ENCODE measurements at places on chromosomes 3 and 15.

- DNase-seq, result no peak
These were observed 202.9 kb upstream of the CTNNB1 start for GRCh38 chr3:40996382-40996781.

GRCh38 chr3:37494216-37494615 lies 319.8 kb upstream of the LRRFIP2 start:
- DNase-seq, result no peak

DNA sequence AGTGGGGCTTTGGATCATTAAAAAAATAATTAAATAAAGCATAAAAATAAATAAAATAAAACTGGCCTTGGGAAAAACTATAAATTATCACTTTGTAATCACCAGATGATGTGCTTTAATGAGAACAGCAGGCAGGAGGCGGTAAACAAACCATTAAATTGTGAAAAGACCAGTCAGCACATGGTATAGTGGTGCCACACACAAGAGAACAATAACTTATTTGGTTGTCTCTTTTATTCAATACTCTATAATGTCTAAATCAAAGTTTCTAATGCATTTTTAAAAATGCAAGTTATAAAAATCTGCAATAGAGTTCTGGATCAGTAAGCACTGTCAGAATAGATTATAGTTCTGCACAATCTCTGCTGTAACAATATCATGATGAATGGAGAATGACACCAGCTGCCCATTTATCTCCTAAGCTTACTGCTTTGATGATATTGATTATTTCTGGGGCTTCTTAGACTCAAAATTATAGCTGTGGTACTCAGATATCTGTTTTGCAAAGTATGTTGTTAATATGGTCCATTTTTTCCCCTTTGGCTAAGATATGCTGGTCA lies 259.3 kb downstream of the NAALADL2 start:
- DNase-seq, result no peak

GRCh38 chr15:39406485-39406884 lies 174.4 kb upstream of the THBS1 start:
- DNase-seq, result no peak

DNA sequence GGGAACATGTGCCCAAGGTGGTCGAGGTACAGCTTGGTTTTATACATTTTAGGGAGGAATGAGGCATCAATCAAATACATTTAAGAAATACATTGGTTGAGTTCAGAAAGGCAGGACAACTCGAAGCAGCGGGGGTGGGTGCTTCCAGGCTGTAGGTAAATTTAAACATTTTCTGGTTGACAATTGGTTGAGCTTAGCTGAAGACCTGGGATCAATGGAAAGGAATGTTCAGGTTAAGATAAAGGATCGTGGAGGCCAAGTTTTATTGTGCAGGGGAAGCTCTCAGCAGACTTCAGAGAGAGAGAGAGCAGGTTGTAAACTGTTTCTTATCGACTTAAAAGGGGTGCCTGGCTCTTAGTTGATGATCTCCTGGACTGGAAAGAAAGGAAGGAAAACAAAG lies 11.3 kb downstream of the CPN2 start:
- no peak for DNase-seq

DNA sequence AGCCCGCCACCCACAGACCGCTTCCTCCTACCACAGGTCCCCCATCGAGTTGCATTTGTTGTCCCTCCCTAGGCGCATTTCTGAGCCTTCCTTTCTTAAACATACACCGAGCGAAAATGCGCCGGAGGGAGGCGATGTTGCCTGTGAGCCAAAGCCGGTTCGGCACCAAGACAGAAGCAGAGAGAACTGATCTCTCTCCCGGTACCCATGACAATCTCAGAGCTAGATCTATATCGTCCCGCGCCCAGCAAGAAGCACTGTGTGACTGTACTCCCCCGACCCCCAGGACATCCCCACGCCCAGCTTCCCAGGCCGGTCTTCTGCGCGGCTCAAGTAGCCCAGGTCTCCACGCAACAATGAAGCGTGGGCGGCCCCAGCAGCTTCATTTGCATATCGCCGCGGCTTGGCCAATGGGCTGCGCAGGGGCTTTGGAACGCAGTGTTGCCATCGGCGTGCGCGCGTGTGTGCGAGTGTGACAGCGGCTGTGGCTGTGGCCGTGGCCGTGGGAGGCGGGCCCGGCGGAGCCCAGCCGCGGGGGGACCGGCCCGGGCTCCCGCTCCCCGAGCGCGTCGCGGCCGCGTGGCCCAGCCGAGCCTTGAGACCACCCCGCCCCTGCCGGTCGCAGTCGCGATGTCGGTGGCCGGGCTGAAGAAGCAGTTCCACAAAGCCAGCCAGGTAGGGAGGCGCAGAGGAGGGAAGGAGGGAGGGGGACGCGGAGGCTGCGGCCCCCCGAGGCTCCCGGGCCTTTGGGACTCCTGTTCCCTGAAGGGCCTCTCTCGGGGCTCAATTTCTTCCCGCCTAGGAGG lies at the start of gene SH3GL3:
SH3GL3 (plus strand) TSS at position 438 of the 806 bp plus-strand sequence; CDS start at position 631, 193 bp downstream.
- peak; percentile 49 for DNase-seq

DNA sequence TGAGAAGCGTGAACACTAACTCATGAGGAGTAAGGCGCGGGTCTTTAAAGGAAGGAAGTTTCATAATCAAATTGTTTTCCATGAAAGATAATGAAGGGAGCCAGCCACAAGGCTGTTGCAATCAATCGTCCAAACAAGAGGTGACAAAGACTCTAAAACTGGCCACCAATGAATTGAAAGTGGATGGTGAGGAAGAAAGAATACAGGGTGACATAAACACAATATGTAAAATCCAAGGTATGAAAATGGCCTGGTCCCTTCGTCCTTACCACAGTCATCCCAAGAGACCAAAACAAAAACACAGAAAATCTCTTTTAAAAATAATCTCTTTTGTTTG lies 12.0 kb downstream of the CD86 start:
- DNase-seq, result no peak

DNA sequence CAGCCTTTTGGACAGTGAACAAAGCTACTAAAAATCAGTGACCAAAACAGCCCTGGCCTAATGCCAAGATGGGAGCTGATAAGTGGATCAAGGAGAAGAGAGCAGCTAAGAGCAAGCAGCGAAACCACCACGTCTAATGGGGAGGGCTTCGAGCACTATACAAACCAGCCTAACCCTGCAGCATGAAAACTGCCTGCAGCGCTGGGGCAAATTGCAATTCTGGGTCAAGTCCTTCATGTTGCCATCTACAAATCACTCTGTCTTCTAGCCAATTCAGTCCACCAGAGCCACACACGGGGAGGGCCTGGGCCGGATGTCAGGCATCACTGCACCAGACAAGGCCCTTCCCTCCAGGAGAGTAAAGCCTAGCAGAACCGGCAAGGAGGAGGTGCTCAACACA lies 30.5 kb upstream of the SPATA12 start:
- DNase-seq, result no peak

DNA sequence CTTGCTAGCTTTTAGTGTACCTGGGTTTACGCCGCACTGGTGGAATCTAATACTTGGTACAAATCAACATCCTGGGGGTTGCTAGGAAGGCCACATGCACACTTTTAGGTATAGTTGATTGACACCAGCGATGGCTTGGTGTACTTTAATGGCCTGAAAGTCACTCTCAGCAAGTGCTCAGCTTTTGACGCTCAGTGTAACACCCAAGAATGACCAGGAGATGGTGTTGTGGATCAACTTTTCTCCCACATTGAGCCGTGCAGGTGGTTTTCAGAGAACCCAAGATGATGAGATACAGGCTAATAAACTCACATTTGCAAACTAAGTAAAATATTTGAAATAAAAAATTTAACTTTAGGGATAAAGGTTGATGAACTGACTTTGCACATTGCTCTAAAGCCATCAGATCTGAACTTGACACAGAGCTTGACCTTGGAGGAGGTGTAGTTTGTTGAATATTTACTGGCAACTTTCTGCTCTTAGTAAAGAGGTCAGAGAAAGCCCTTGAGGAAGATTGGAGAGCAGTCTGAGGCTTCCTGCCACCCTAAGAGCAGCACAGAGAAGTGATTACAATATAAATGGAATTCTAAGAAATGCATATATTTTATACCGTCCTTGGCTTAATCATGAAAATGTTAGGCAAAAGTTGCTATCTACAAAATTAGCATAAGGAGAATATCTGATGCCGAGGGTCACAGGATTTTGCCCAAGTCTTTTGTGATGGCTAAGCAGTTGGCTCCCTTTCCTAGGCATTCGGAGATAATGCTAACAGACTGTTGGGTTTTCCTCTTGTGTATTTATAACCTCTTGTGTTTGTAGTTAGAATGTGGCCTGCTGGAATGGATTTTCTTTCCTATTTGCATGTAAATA lies 143.4 kb upstream of the RASGRP1 start:
- no peak for DNase-seq

GRCh38 chr3:195241592-195242355 lies 29.2 kb downstream of the XXYLT1 start:
- DNase-seq, result no peak

GRCh38 chr3:9194509-9195184 lies 54.8 kb downstream of the SRGAP3 start:
- no peak for DNase-seq

GRCh38 chr3:141663993-141664392 lies 74.1 kb upstream of the RNF7 start:
- DNase-seq, result no peak

- no peak for DNase-seq
These were observed 87.2 kb upstream of the TBL1XR1 start for GRCh38 chr3:177284383-177284881.

- DNase-seq, result no peak
These were observed 28.8 kb upstream of the GYG1 start for GRCh38 chr3:148962513-148962912.

- no peak for DNase-seq
These were observed 257.8 kb downstream of the CD47 start for GRCh38 chr3:107833043-107833442.

DNA sequence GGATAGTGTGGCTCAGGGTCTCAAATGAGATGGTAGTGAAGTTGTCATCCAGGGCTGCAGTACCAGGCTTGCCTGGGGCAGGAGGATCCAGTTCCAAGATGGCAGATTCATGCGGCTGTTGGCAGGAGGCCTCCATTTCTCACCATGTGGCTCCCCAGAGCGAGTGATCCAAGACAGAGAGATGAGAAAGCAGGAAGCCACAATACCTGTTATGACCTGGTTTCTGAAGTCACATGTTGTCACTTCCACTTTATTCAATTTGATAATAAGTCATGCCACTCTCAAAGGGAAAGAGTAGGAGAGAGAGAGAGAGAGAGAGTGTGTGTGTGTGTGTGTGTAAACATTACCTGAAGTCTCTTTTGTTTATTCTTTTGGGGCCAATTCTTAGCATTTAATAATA lies 30.1 kb downstream of the TMOD2 start:
- no peak for DNase-seq

DNA sequence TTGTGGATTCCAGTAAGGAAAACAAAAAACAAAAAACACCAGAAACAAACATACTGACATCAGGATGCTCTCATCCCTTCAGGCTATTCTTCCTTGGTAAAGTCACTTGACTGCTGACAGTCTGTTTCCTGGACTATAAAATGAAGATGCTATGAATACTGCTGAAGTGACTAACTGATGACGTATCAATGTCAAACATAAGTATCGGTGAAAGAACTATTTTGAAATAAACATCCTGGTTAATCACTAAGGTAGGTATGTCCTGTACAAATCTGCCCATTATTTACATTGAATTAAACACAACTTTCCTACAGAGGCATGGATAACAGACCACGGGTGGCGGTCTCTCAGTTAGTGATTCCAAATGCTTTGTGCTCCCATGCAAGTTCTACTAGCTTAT lies 45.9 kb downstream of the CHAC1 start:
- DNase-seq, result no peak

- DNase-seq, result no peak
These were observed 8.8 kb downstream of the RASGRP1 start for GRCh38 chr15:38555686-38556334.

- no peak for DNase-seq
These were observed 8.6 kb downstream of the PKM start for GRCh38 chr15:72222393-72222792.

DNA sequence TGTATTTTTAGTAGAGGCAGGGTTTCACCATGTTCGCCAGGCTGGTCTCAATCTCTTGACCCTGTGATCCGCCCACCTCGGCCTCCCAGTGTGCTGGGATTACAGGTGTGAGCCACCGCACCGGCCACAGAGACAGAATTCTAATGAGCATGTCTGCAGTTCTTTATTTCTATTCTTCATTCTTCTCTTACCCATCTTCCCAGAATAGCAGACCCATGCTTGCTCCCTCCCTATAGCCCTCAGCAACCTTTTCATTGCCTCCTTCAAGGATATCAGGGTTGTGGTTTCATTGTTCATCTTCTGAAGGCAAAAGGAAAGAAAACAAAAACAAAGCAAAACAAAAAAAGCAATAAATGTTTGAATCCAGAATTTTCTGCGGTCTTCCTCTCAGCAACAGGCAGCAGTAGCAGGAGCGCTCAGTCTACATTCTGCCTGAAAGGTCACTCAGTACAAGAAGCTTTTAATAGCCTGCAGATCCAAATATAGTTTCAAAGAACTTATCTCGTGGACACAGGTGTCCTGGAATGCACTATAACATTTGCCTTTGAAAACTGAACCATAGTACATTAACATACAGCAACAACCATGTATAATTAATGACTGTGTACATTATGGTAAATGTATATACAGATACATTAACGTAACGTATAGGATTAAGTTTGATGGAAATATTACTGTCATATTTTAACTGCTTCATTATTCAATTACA lies at the start of gene SMCO1:
SMCO1 (minus strand) TSS at position 434 of the 709 bp plus-strand sequence; CDS start at position 297, 137 bp downstream.
- DNase-seq, result no peak

DNA sequence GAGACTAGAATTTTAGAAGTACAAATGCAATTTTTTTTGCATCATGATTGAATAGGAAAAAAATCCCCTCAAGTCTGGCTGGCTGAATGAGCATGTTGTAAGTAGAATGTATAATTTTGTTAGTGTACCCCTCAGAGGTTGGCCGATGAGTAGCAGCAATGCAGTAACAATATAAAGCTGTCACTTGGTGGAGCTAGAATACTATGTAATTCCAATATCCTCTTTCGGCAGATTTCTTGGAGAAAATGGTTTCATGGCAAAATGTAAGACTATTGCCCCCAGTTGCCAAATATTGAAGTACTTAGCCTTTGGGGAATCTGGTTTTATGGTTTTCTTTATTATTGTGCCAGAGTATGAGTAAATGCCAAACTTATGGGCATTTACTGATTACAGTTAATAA lies 39.8 kb upstream of the SGO1 start:
- no peak for DNase-seq

DNA sequence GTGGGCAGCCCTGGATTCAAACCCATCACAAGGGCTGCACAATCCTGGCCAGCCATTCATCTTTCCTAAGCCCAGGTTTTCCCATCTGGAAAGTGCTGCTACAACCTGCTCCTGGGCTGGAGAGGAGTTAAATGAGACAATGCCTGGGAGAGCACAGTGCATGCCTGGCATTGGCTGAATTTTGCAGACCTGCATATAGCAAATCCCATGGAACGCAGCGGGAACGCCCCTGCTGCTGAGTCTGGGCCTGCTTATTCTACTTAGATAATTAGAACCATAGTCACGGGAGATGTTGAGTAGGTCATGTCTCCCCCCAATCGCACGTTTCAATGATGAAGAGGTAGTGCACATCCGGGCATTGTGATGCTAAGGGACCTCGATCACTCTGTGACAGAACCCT lies 46.6 kb downstream of the ABTB1 start:
- no peak for DNase-seq

- no peak for DNase-seq
These were observed 16.3 kb downstream of the SYNM start for GRCh38 chr15:99121207-99121606.

- DNase-seq, result no peak
These were observed 49.7 kb downstream of the MAGEF1 start for GRCh38 chr3:184662187-184662586.

GRCh38 chr3:194046995-194047645 lies 88.8 kb upstream of the HES1 start:
- DNase-seq, result no peak
